ENCODE measurements at places on chromosomes 4 and X.

- DNase-seq, result no peak
These were observed 944 bp downstream of the FUNDC2 start for GRCh38 chrX:155027509-155028066.

- no peak for DNase-seq
These were observed 1144.2 kb downstream of the FAT4 start for GRCh38 chr4:126458993-126459392.

DNA sequence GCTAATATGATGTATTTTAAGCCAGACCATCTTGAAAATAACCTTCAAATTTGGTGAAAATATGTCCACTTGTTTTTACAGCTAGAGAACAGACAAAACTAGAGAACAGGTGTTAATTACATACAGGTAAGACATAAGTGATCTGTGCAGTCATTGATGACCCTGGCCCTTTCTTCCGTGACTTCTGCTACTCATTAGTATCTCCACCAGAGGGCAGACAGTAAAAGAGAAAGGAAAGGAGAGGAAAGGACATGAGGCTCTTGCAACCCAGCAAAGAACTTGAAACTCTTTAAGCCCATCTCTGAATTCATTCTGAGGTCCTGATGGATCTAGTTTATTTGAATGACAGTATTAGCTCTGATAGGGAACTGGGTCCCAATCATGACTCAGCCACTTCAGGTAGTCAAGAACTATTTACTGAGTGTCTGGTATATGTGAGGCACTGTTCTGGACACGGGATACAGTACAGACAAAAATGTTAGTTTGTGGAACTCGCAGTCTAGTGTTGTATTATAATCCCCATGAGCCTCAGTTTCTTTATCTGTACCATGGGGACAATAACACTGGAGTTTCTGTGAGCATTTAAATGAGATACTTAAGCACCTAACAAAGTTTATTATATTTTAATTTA is 121.0 kb upstream of the TEX13D start:
- peak; percentile 9 for DNase-seq

DNA sequence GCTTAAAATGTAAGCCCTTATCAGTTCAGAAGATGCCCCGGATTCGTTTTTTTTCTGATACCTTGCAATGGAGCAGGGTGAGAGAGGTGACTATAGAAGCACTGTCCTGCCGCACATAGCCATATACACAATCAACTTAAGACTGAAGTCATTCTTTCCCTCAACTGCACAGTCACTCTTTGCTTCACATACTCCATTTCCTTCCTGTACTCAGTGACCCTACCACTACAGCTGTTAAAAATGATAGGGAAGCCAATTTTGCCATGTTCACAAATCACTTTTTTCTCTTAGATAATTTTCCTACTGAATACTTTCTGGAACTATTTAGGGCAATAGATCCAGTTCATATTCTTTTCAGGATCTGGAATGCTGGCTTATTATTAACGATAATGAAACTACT is 300.0 kb downstream of the ANK2 start:
- no peak for DNase-seq

- no peak for DNase-seq
These were observed 86.2 kb upstream of the RPS6KA3 start for GRCh38 chrX:20352935-20353336.

GRCh38 chr4:26459054-26459755 is 31.1 kb downstream of the CCKAR start:
- no peak for DNase-seq

GRCh38 chr4:160100316-160100715 is 997.4 kb downstream of the RAPGEF2 start:
- DNase-seq, result no peak

- DNase-seq, result no peak
These were observed 592.0 kb downstream of the IQCM start for GRCh38 chr4:149223659-149224058.

DNA sequence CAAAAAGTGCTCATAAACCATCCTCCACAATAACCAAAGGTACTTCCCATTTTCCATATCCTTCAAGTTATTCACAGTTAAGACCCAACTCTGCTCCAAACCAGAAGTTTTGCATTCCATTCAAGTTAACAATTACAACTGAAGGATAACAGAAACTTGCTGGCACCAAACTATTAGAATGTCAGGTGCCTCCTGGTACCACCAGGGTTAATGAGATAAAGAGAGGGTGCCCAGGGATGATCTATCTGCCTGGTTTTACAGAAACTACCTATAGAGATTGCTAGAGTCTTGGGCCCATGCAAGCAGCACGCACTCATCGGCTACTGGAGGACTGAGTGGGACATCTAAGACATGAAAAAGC is 114.6 kb downstream of the RBM47 start:
- DNase-seq, result no peak

DNA sequence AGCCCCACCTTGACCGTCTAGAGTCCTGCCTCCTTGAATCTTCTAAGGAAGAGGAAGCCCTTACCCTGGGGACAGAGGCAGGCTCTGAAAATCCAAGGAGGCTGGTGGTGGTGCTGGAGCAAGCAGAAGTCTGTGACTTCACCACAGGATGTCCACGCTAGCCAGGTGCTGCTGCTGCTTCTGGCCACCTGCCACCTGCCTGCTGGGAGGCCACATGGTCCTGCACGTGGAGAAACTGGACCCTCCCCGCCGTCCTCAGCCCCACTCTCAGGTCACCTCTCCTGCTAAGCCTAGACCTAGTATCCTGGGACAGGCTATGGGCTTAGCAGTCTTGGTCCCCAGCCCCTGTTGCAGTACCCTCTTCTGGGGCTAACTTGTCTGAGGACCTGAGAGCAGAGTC is 15.8 kb downstream of the TMEM31 start:
- no peak for DNase-seq

DNA sequence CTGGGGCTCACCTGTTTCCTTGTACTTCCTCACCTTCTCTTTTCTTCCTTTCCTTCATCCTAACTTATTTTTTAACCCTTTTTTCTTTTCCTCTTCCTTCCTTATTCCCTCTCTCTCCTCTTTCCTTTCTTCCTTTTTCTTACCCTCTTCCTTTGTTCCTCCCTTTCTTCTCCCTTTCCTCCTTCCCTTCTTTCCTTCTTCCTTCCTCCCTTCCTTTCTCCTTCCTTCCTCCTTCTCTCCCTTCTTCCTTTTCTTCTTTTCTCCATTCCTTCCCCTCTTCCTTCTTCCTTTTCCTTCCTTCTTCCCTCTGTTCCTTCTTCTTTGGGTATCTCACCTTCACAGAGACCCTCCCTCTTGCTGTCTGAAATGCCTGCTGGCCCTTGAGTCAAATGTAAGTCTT is 22.1 kb upstream of the CBR4 start:
- DNase-seq, result no peak

DNA sequence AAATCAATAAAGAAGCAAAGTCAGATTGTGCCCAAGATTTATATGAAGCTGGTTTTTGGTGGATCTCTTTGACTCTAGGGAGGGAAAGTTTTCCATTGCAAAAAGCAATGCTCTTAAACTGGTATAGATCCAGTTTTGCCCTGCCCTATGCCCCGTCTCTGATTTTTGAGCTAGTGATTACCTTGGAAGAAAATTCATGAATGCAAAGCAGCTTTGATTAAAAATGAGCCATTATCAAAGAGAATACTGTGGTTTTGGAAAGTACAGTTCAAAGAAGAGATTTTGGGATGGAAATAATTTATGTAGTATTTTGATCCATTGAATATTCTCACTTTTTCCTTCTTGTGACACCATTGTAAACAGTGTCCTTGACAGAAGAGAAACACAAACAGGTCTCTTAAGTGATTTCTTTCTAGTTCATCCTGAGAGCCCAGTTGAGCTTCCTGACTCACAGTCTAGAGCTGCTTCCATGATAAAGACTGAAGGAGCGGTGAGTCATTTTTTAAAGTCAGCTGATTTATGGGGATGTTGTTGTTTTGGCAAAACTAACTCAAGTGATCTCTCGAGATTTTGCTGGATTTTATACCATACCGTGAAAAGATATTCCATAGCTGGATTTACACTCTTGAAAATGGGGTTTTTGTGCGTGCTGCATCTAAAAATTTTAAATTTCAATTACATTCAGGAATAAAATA is 76.7 kb downstream of the AFF1 start:
- no peak for DNase-seq

GRCh38 chr4:6812766-6813165 is 30.2 kb downstream of the KIAA0232 start:
- no peak for DNase-seq

- DNase-seq, result no peak
These were observed 64.3 kb downstream of the TAPT1 start for GRCh38 chr4:16161851-16162408.

Data from endothelial cell (in vitro differentiated cells).